ENCODE measurements at places on chromosomes 1 and 21.

GRCh38 chr1:27074175-27074780, 61.6 kb upstream of the TENT5B start:
- no peak for DNase-seq

DNA sequence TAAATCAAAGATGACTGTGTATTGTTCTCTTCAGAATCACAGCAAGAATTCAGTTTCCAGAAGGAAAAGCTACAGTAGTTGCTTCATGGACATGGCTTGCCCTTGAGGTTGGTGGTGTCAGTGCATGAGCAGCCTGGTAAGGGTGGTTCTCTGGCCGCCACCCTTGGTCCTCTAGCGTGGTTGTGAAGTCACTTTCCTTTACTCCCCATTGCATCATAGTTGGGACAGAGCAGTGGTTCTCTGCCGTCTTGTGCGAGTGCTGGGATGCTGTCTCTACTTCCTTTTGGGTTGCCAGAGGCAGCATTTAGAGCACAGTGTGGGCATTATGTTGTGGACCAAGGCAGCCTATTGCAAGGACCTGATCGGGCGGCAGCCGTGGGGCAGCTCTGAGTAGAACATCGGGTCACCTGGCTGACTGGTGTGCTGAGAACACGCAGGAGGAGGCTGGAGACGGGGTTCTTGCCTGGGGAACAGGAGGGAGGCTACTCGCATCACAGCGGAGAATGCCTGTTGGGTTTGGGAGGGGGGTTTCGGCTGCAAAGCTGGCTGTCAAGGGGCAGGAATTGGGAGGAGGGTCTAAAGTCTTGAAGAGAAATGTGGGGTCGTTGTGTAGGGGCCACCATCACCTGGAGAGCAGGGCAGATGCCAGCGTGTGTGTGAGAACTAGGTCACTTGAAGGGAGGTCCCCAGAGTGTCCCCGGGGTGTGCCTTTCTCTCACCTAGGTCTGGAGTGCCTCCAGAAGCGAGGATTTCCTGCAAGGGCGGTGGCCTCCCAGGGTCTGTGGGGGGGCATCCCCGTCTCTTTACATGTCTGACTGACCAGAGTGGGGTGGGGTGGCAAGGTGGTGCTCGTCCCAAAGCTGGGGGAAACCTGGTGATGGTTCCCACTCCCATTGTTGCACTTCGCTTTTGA, 6.3 kb downstream of the ARF1 start:
- DNase-seq = peak; percentile 3

GRCh38 chr1:183065168-183065706, 42.0 kb downstream of the LAMC1 start:
- DNase-seq = no peak

DNA sequence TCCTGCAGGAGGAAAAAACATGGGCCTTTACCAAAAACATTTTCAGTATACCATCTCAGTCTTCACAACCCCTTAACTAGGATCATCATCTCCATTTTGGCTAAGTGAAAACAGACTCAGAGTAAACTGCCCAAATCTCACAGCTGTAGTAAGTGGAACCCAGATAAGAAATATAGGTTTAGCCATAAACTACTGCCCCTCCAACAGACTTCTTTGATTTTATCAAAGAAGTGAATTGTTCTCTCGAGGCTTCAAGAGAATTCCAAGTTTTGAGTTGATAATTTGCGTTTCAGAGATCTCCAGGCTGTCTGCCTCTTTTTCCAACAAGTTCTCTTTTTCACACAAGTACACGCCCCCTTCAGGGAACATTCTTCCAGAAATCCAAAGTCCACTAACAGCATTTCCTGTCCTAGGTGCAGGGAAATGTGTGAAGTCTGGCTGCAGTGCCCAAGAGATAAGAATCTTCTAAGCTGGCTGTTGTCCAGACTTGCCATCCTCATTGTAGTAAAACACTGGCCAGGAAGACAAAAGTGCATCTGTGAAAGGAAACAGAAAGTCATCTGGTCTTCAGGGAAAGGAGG, 30.8 kb downstream of the RNF19B start:
- DNase-seq = no peak

- DNase-seq = no peak
These were observed 37.8 kb upstream of the CD34 start for GRCh38 chr1:207948536-207949250.

Data from CD4-positive, alpha-beta T cell (primary cell).